ENCODE measurements at places on chromosomes 13 and 19.
A peak's percentile ranks its signal among the peaks of the same experiment; 100 is the strongest.

DNA sequence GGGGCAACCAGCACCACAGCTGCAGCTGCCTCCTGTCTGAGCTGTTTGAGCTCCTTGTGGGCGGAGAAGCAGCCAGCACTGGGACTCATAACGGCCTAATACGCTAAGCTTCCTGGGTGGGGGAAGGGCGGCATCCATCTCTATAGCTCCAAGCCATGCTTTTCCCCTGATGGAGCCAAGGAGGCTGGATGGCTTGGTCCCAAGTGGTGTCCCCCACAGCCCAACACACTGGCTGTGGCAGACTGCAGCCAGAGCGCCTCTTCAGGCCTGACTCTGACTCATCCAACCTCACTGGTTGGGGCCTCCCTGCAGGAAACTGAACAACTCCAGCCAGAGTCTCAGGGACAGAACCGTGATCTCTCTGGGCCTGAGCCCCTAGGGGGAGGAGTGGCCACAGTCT lies 537.3 kb downstream of the SUCLA2 start:
- no peak for DNase-seq

DNA sequence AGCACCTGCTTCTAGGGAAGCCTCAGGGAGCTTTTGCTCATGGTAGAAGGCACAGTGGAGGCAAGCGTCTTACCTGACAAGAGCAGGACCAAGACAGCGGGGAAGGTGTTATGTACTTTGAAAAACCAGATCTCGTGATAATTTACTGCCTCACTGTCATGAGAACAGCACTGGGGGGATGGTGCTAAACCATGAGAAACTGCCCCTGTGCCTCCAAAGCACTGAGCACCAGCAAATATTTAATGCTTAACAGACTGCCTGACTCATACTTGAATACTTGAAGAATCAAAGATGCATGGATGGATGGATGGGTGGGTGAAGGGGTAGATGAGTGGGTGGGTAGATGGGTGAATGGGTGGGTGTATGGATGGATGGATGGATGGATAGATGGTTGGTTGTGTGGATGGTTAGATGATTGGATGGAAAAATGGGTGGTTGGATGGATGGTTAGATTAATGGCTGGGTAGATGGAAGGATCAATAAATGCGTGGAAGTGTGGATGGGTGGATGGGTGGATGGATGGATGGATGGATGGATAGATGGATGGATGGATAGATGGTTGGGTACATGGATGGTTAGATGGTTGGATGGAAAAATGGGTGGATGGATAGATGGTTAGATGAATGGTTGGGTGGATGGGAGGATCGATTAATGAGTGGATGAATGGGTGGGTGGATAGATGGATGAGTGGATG lies 101.1 kb upstream of the IPO5 start:
- DNase-seq = no peak

GRCh38 chr19:57978586-57979289 lies 4.4 kb upstream of the C19orf18 start:
- no peak for DNase-seq

DNA sequence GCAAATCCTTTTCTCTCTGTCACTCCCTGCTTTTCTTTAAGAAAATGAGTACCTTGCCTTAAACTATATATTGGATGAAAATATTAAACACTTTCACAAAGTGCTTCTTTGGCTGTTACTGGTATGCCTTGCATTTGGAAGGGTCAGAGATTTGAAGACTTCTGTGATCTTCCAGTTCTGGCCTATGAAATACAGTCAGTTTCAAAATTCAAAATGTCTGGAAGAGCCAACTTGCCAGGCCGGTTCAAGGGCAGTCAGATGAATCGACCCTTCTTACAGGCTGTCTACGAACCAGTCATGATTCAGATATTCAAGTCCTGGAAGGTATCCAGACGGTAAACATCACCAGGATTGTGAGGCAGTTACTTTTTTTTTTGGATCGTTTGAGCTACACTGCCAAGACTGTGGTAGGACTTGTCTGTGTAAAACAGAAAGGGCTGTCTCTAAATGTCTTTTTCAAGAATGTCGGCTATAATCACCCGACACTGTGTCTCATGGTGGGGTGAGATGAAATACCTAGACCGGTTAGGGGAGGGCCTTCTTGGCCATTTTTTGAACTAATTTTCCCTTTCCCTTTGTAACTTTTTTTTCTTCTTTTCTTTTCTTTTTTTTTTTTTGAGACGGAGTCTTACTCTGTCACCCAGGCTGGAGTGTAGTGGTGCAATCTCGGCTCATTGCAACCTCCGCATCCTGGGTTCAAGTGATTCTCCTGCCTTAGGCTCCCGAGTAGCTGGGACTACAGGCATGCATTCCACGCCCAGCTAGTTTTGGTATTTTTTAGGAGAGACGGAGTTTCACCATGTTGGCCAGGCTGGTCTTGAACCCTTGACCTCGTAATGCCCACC lies 11.2 kb downstream of the ACTN4 start:
- peak; percentile 8 for DNase-seq

- no peak for DNase-seq
Observed at GRCh38 chr13:63554157-63554556, 2138.5 kb upstream of the PCDH20 start.

GRCh38 chr19:41305927-41306793 lies 3.8 kb upstream of the CCDC97 start:
- no peak for DNase-seq

All from NCI-H526 treated with DMSO at 0.1 percent for 48 hours (cell line).